Right lobe of liver (tissue), 6 donors: ENCODE measurements at places on chromosomes 11 and 22. TPM values are rescaled to one million over a fixed set of nuclear protein-coding genes. Genes with fewer than 3 reads are reported as not detected.
A peak's percentile ranks its signal among the peaks of the same experiment; 100 is the strongest.

DNA sequence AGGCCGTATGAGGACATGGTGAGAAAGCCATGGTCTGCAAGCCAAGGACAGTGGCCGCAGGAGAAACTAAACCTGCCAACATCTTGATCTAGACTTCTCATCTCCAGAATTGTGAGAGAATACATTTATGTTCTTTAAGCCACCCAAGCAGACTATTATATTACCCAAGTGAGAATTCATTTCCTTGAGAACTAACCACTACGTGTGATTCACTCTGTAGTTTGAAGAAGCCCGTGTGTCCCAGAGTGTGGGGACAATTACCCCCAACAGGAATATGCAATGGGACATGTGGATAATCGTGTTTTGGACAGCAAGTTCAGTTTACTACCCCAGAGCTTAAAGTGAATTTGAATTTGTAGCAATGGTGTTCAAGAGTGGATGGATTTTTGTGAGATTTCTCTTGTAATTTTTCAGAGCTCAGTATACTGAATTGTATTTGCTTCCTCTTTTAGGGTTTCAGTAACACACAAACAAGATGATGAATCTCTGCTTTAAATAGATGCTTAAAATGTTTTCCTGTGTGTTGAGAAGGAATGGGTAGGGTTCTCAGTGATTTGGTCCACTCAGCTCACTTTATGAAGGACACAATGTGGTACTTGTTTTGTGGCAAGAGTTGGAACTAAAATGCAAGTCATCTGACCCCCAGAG lies 100.0 kb upstream of the ARHGAP20 start:
- H3K27me3 ChIP-seq, result no peaks in the 10 kb centered on the region
- DNase-seq, result no peak
- no peaks in the 10 kb centered on the region for H3K4me1 ChIP-seq
- no peak overlapping the region for H3K4me3 ChIP-seq
- H3K36me3 ChIP-seq, result no peaks in the 10 kb centered on the region
- no peak overlapping the region for H3K27ac ChIP-seq

- H3K27me3 ChIP-seq, result no peaks in the 10 kb centered on the region
- no peaks in the 10 kb centered on the region for H3K36me3 ChIP-seq
- no peak for DNase-seq
These were observed 142.8 kb downstream of the ENTHD1 start for GRCh38 chr22:39750759-39751158.

DNA sequence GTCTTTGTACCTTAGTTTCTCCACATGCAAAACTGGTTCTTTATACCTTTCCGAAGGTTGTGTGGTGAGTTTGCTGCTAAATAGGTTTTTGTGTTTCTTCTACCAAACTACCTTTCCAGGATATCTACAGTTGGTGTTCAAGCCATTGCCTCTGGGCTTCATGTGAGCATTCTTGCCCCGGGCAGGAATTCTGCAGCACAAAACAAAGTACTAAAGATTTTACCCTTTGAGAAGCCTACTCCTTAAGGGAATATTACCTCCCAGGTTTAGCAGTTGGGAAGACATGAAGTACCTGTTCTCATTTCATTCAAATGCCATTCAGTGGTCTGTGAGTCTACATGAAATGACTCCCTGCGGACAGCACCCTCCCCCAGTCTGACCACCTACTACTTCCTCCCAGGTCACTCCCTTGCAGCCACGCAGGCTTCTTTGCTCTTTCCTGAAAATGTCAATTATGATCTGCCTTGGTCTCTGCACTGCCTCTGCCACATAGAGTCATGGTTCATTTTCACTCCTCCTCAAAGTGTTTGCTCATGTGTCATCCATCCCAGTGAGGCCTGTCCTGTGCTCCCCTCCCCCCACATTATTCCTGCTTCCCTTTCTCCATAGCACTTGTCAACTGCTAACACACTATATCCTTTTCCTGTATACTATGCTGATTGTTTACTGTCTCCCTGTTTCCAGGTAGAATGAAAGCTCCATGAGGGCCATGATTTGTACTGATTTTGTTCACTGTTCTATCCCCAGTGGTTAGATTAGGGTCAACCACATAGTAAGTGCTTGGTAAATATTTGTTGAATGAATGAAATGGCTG lies 36.9 kb downstream of the PACS1 start:
- H3K4me1 ChIP-seq, result no peaks in the 10 kb centered on the region
- DNase-seq, result no peak
- H3K27ac ChIP-seq, result no peak overlapping the region
- no peaks in the 10 kb centered on the region for H3K27me3 ChIP-seq
- H3K36me3 ChIP-seq, result no peaks in the 10 kb centered on the region
- H3K4me3 ChIP-seq, result no peak overlapping the region

DNA sequence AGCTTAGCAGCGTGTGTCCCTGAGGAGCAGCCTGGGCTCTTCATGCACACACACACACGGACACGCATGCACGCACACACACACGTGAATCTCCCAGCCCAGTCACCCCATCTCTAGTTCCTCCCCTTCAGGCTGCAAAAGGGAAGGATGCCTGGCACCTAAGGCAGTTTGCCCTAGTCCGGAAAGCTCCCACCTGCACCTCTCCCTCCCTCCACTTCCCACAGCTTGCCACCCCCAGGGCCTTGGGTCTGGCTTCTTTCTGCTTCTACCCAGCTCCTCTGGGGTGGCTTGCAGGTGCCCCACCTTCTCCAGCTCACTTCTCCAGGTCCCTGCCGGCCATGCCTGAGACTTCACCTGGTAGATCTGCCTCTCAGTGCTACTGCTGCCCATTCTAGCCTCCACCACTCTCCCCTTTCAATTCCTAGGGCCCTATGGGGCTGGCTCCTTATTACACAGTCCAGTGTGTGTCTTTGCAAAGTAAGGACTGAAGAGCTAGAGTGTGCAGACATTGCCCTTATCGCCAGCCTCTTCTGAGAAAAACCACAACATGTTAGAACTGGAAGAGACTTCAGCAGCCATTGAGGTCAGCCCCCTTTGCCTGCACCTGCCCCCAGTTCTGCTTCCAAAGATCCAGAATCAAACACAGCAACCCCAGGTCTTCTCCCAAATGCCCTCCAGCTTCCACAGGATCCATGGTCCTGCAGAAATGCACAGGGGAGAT lies 33.5 kb upstream of the CHST1 start:
- no peaks in the 10 kb centered on the region for H3K36me3 ChIP-seq
- H3K4me3 ChIP-seq, result no peak overlapping the region
- no peaks in the 10 kb centered on the region for H3K4me1 ChIP-seq
- H3K27ac ChIP-seq, result no peak overlapping the region
- DNase-seq, result no peak

GRCh38 chr22:39674536-39674935 lies 104.0 kb downstream of the CACNA1I start:
- H3K4me1 ChIP-seq, result no peaks in the 10 kb centered on the region
- no peak overlapping the region for H3K27ac ChIP-seq
- DNase-seq, result no peak
- H3K4me3 ChIP-seq, result no peak overlapping the region
- H3K27me3 ChIP-seq, result no peaks in the 10 kb centered on the region

KIRREL3 gene
- not detected for total RNA-seq

DUSP8 gene
- total RNA-seq, result 7.7 TPM

MS4A3 gene
- 1.2 TPM for total RNA-seq

OR5B21 gene
- total RNA-seq, result not detected

- H3K4me3 ChIP-seq, result no peak overlapping the region
- H3K4me1 ChIP-seq, result no peaks in the 10 kb centered on the region
- DNase-seq, result no peak
- no peaks in the 10 kb centered on the region for H3K36me3 ChIP-seq
- H3K27ac ChIP-seq, result no peak overlapping the region
- no peaks in the 10 kb centered on the region for H3K27me3 ChIP-seq
These were observed 42.0 kb upstream of the LIPT2 start for GRCh38 chr11:74535371-74536160.

OR2AT4 gene
- not detected for total RNA-seq

DNA sequence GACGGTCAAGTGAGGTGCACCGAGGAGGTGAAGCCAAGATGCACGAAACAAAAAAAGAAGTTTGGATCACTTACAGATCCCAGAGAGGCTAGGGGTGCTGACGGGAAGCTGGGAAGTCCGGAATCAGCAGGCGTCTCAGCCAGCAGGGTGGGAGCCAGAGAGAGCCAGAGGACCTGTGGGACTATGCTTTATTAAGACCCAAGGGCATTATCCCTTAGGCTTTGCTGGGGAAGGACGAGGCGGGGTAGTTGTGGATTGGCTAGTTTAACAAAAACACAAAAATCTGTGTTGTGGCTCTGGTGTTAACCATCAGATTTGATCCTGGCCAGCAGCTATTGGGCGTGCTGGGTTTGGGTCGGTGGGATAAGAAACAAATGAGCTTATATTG lies 427.1 kb downstream of the DYNC2H1 start:
- no peak overlapping the region for H3K27ac ChIP-seq
- no peaks in the 10 kb centered on the region for H3K36me3 ChIP-seq
- H3K27me3 ChIP-seq, result no peaks in the 10 kb centered on the region
- no peak for DNase-seq

C11orf52 gene
- total RNA-seq, result 11.6 TPM

DNA sequence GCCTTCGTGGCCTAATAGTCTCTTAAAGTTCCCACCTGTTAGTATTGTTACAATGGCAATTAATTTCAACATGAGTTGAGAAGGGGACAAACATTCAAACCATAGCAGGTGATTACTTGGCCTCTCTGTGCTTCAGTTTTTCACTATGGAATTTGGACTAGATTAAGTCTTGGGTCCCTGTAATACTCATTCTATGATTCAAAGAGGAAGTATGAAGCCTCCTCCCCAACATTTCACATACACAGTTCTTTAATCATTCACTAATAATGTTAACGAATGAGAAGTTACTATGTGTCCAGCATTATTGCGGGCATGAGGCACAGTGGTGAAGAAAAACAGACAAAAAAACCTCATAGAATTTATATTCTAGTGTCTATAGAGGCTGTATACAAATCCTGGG lies 19.9 kb upstream of the USP47 start:
- no peak overlapping the region for H3K4me3 ChIP-seq
- no peaks in the 10 kb centered on the region for H3K4me1 ChIP-seq
- DNase-seq, result no peak
- no peaks in the 10 kb centered on the region for H3K27me3 ChIP-seq

HINFP gene
- total RNA-seq, result 11.7 TPM

GRCh38 chr22:27627444-27627833 lies 174.1 kb downstream of the MN1 start:
- DNase-seq, result no peak
- H3K4me3 ChIP-seq, result no peak overlapping the region

DNA sequence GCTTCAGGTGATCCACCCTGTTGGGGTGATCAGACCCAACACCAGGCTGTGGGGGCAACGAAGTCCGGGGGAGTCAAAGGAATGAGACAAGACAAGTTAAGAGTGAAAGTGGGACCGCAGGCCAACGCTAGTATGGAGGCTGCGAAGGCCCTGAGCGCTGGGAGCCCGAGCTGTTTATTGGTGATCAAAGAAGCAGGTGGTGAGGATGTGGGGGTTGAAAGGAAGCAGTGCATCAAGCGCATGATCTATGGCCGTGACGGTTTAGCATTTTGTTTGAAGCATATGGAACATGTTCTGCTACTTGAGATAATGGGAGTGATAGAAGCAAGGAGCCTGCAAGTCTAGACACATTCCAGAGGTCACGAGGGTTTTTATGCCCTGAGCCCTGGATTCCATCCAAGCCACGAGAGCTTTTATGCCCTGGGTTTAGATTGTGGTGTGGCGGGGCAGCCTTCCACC lies 49.5 kb downstream of the MCHR1 start:
- H3K27me3 ChIP-seq, result no peaks in the 10 kb centered on the region
- no peaks in the 10 kb centered on the region for H3K36me3 ChIP-seq
- H3K27ac ChIP-seq, result no peak overlapping the region
- DNase-seq, result no peak
- H3K4me3 ChIP-seq, result no peak overlapping the region

DNA sequence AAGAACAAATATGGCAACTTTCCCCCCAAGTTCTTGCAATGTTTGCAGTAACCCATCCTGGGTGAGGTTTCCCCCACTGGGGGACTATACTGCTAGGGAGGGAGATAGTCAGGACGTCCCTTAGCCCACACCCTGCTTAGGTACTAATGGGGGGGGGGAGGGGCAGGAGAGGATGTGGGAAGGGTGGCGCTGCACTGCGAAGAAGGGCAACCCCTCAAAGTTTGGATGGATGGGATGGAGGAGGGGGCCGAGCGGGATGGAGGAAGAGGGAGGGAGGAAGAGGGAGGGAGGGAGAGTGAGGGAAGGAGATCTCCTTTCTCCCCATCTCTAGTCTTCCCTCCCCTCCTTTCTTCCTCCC lies 100.6 kb upstream of the HSD17B12 start:
- H3K27ac ChIP-seq, result no peak overlapping the region
- H3K36me3 ChIP-seq, result no peaks in the 10 kb centered on the region
- DNase-seq, result no peak
- no peaks in the 10 kb centered on the region for H3K4me1 ChIP-seq

MMP27 gene
- total RNA-seq, result not detected

- peak overlapping the region; percentile 72 for H3K4me3 ChIP-seq
- no peaks in the 10 kb centered on the region for H3K27me3 ChIP-seq
- H3K27ac ChIP-seq, result peak overlapping the region; percentile 66
- no peaks in the 10 kb centered on the region for H3K4me1 ChIP-seq
- no peaks in the 10 kb centered on the region for H3K36me3 ChIP-seq
These were observed 355 bp upstream of the AP1B1 start for GRCh38 chr22:29388759-29389090.

DNA sequence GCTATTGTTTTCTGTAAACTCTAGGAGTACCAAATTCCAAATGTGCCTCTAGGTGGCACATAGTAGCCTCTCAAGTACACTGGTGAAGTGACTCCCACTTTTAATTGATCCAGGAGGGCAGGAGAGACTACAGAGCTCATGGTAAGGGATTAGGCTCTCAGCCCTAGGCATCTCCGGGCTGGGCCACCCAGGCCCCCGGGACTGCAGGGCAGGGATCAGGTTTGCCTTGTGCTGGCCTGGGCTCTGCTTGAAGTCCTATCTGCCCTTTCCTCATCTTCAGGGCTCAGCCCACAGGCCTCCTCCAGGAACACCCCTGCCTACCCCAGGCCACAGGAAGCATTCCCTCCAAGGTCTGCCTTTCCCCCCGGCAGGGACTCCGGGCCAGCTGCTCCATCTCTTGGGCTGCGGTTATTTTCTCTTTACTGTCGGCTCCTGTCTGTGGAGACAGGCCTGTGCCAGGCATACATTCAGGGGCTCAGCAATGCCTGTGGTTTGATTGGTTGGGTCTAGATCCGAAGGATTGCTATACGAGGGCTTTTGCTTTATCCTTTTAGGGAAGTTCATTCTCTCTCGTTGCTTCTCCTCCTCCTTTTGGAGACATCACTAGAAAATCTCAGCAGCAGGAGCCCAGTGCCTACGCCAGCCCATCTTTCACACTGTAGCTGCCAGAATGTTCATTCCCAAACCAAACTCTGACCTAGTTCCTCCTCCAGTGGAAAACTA lies 32.8 kb downstream of the PARVA start:
- H3K27ac ChIP-seq, result peak overlapping the region; percentile 20
- H3K4me3 ChIP-seq, result no peak overlapping the region
- no peaks in the 10 kb centered on the region for H3K36me3 ChIP-seq
- no peaks in the 10 kb centered on the region for H3K27me3 ChIP-seq
- no peaks in the 10 kb centered on the region for H3K4me1 ChIP-seq
- no peak for DNase-seq

MOGAT2 gene
- total RNA-seq, result 24.3 TPM

PRRG4 gene
- 11.6 TPM for total RNA-seq

DNA sequence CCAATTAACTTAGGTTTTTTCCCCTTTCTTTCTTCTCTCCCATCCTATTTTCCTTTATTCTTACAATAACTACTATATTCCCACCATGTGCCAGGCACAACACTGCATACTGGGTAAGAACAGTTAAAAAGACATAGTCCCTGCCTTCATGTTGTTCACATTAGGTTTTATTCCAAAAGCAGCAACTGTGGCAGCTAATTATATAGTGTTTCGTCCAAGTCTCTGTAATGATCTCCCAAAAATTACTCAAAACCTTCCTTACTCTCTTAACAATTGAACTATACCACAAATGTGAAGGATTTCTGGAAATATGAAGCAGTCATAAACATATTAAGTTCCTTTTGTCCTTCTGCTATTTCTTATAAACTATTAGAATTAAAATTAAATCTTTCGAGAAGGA lies 184.1 kb upstream of the C11orf58 start:
- no peak overlapping the region for H3K4me3 ChIP-seq
- H3K4me1 ChIP-seq, result no peaks in the 10 kb centered on the region
- DNase-seq, result no peak
- no peaks in the 10 kb centered on the region for H3K36me3 ChIP-seq
